ENCODE measurements at places on chromosomes 5 and 9. TPM values are rescaled to one million over a fixed set of nuclear protein-coding genes. Genes with fewer than 3 reads are reported as not detected.

TLR4 gene
- 12.5 TPM for total RNA-seq

CARTPT gene
- total RNA-seq = not detected

GARIN3 gene
- total RNA-seq = not detected

PCDHGA5 gene
- 0.02 TPM for total RNA-seq

TMEM232 gene
- 0.22 TPM for total RNA-seq

SPATA31D4 gene
- total RNA-seq = not detected

TRIM14 gene
- total RNA-seq = 78.0 TPM

STK32A gene
- 0.07 TPM for total RNA-seq

IFNA1 gene
- total RNA-seq = not detected

SHOC1 gene
- total RNA-seq = 0.02 TPM

RPL37 gene
- total RNA-seq = 116 TPM

DDX4 gene
- total RNA-seq = not detected

RAPGEF6 gene
- 5.3 TPM for total RNA-seq

GADD45G gene
- 0.32 TPM for total RNA-seq

SPEF2 gene
- 2.4 TPM for total RNA-seq
